ENCODE measurements at places on chromosomes 2 and 18.

GRCh38 chr2:39024833-39025232 is 96.0 kb downstream of the SOS1 start:
- DNase-seq, result no peak

- no peak for DNase-seq
Observed at GRCh38 chr18:80158365-80158764, 49.3 kb downstream of the ADNP2 start.

- no peak for DNase-seq
Observed at GRCh38 chr18:35827903-35828275, 144.6 kb upstream of the RMP24 start.

DNA sequence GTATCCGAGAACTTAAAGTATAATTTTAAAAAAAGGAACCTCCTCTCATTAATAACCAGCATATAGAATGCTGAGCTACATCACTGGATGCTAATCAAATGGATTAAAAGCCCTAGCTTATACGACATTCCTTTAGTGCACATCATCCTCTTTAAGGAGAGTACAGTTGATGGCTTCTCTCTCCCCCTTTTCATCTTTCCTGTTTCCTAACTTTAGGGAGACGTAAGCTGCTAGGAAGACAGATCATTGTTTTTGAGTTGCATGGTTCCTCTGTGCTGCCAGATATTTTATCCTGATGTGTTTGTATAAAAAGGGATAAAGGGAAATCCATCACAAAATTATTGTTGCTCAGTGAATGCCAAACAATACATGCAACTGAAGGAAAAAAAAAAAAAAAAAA is 94.2 kb downstream of the SLC8A1 start:
- DNase-seq, result no peak

- no peak for DNase-seq
Observed at GRCh38 chr18:51623653-51624052, 426.2 kb upstream of the MEX3C start.

- DNase-seq, result peak; percentile 15
Observed at GRCh38 chr2:139122711-139123158, 342.5 kb upstream of the NXPH2 start.

DNA sequence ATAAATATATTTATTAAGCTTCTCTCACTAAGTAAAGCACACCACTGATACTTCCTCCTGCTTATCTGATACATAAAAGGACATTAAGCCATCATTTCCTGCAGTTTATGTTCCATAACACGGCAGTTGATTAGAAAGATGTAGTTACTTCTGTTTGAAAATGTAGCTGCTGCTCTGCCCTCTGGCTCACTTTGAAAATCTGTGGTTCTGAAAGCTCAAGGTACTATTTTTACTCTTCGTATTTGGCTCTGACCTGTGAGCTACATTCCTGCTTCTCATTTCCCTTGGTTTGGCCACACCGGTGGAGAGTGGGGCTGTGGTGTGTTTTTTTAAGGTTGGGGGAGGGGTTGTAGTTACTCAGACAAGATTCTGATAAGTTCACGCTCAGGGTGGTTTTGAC is 12.8 kb upstream of the TTN start:
- DNase-seq, result no peak

- no peak for DNase-seq
Observed at GRCh38 chr2:97704989-97705388, 8.4 kb upstream of the ZAP70 start.

GRCh38 chr2:202508686-202509085 is 126.1 kb upstream of the FAM117B start:
- DNase-seq, result no peak

- no peak for DNase-seq
Observed at GRCh38 chr2:180314086-180314485, 307.0 kb upstream of the CWC22 start.

- DNase-seq, result no peak
Observed at GRCh38 chr18:79962835-79963657, 1.4 kb upstream of the HSBP1L1 start.

GRCh38 chr2:120052597-120052996 is 39.7 kb downstream of the EPB41L5 start:
- peak; percentile 45 for DNase-seq

GRCh38 chr18:46466234-46467160 is 190.5 kb downstream of the LOXHD1 start:
- no peak for DNase-seq

GRCh38 chr2:221883976-221884375 is 311.9 kb upstream of the EPHA4 start:
- DNase-seq, result no peak

- DNase-seq, result no peak
Observed at GRCh38 chr18:24035316-24035715, 20.8 kb downstream of the TTC39C start.

DNA sequence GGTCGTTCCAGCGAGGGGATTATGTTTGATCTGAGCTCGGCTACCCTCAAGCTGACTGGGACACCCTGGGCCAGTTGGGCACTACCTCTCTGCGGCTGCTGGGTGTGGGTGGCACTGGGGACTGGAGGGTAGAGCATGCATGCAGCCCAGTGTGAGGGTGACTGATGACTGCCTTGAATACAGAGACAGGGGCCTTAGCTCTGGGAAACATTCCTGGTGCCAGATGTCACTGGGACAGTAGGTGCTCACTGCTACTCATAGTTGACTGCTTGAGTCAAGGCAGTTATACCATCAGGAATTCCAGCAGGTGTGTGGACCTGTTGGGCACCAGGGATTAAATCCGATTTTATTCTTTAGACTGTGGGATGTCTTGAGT is 33.6 kb upstream of the ATP6V1B1 start:
- no peak for DNase-seq

- DNase-seq, result no peak
Observed at GRCh38 chr2:203739351-203739750, 32.9 kb downstream of the CD28 start.

DNA sequence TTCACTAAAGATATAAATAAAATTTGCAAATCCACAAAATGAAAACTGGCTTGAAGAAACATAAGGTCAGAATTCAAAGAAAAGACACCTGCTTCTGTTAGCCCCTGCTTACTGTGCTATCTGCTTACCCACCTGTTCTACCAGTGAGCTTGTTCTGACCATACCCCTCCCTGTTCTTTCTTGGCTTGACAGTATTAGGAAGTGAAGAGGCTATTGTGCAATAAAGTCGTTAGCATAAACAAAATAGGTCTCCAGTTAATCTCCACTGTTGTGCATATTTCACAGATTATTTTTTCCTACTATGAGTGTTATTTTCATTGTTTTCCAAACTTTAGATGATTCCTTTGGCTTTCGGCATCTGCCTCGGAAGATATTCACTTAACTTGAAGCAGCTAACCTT is 322.1 kb downstream of the CCDC85A start:
- DNase-seq, result no peak

GRCh38 chr2:238527565-238527964 is 100.8 kb downstream of the ASB1 start:
- no peak for DNase-seq

GRCh38 chr2:159153463-159153862 is 133.0 kb downstream of the WDSUB1 start:
- no peak for DNase-seq

GRCh38 chr2:95300450-95300849 is 3.3 kb downstream of the KCNIP3 start:
- no peak for DNase-seq

DNA sequence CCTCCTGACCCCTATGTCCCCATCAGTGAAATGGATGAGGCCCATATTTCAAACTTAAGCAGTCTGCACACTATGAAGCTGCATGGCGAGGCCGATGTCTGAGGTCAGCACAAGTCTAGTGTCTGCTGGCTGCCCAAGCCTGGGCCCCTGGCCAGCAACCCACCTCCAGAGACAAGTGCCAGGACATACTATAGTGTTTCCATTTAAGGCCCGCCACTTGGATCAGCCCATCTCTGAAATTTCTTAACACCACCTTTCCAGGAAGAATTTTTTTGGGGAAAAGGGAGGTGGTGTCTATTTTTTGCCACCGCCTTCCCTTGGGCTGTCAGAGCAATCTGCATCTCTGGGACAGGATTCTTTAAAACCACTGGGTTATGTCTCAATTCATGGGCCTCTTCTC is 1.8 kb downstream of the ACVR1 start:
- DNase-seq, result no peak

GRCh38 chr2:62209427-62209991 is 13.6 kb downstream of the B3GNT2 start:
- DNase-seq, result no peak

DNA sequence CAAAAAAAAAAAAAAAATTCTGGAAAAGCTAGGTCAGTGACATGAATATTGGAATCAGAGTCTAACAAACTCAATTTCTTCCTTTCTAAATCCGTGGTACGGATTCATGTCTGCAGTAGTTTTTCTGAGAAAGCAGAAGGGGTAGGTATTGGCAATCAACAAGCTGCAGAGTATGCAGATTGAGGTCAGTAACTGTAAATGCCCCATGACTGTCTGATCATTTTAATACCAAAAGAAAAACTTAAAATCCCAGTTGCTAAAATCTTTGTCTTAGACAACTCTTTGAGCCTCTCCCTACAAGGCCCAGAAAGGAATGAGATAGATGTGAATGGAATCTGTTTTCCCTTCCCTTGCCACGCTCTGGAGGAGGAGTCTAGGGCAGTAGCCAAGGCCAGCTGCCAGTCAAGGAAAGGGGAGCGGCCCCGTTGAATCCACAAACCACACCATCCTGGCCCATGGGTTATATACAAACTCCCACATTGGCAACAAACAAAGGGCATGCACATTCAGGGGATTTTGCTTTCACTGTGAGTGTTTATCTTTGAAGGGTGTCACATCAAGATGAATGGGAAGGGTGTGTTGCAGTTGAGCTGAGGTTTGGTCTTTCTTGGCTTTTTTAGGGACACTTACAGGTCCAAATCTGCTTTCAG is 6.1 kb upstream of the CASP8 start:
- DNase-seq, result no peak

DNA sequence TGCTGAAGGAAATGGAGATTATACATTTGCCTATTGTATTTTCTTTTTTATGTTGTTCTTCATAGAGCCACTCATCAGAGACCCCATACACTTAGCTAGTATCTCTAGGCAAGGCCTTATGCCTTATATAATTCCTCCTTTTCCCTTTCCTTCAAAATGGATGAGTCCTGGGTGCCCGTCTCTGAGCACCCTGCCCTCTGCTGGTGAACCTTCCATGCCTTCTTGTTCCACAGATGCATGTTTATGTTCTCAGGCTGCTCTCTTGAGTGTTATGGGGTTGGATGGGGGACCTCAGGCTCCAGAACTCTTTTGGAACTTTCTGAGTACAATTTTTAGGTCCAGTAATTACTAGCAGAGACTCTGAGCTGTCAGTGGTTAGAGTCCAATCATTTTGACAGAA is 368.6 kb upstream of the SPRED2 start:
- no peak for DNase-seq

- DNase-seq, result no peak
Observed at GRCh38 chr2:199257261-199258224, 200.2 kb downstream of the SATB2 start.

GRCh38 chr18:67417864-67418523 is 98.5 kb downstream of the DSEL start:
- DNase-seq, result peak; percentile 38

DNA sequence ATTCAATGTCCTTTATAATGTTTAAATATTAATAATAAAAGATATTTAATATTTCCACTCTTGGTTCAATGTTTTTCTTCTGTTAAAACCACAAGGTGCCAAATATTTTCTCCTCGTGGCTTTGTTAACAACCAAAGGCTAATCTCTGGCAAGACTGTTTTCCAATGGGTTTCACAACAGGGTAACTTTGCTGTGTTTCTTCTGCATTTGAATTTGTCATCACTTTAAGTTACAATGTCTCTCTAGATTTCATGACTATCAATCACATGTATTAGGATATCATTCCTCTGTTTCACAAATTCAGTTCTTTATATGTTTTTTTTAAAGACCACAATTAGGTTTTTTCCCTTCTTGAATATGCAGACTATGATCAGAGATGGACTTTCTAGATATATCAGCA is 469.8 kb upstream of the ACVR2A start:
- no peak for DNase-seq

DNA sequence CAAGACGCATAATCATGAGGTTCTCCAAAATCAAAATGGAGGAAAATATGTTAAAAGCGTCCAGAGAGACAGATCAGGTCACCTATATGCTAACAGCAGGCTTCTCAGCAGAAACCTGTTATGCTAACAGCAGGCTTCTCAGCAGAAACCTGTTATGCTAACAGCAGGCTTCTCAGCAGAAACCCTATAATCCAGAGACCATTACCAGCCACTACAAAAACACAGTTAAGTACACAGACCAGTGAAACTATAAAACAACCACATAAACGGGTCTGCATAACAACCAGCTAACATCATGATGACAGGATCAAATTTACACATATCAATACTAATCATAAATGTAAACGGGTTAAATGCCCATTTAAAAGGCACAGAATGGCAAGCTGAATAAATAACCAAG is 1548.4 kb upstream of the TMEFF2 start:
- DNase-seq, result no peak

GRCh38 chr2:96514521-96514920 is 9.4 kb upstream of the NEURL3 start:
- no peak for DNase-seq

DNA sequence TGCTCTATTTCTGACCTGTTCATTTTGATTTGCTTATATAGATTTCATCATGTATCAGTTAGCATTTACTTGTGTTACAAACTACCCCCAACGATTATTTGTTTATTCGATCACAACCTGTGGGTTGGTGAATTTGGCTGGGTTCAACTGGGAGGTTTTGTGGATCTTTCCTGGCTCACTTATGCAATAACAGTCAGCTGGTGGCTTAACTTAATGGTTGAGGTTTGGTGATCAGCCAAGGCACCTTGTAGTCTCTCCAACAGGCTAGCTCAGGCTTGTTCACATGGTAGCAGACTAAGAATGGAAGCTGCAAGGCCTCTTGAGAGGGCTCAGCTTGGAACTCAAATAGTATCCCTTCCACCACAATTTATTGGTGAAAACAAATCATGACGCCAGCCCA is 5.4 kb upstream of the PUM2 start:
- DNase-seq, result peak; percentile 32

DNA sequence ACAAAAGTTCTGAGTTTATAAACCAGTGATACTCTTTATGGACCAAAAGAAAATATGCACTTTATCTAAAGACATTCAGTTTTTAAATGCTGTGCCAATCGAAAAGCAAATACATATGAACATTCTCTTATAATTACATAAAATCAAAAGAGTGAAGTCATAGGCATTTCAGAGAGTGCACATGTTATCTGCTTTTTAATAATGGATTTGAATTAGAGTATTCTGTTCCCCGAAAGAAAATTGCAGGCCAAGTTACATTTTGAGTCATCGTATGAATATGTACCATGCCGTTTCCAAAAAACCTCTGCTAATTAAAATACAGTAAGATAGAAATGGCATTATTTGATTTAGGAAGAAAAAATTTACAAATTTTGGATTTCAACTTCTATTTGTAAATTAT is 565.7 kb downstream of the ZEB2 start:
- DNase-seq, result no peak

GRCh38 chr2:134782792-134783191 is 55.6 kb upstream of the ACMSD start:
- no peak for DNase-seq

- no peak for DNase-seq
Observed at GRCh38 chr2:31735716-31736115, 155.0 kb upstream of the SRD5A2 start.

- DNase-seq, result no peak
Observed at GRCh38 chr2:221563270-221563985, 8.7 kb downstream of the EPHA4 start.

All from HTR-8/SVneo (cell line).